Activated CD4-positive, alpha-beta T cell treated with anti-CD3 and anti-CD28 coated beads, Interleukin-2, Interleukin-4, amounts not matched to agents 100 ng/mL and 50 ng/mL, durations not matched to agents 16 hours and 8 hours (primary cell): ENCODE measurements at places on chromosomes 16 and 17.

DNA sequence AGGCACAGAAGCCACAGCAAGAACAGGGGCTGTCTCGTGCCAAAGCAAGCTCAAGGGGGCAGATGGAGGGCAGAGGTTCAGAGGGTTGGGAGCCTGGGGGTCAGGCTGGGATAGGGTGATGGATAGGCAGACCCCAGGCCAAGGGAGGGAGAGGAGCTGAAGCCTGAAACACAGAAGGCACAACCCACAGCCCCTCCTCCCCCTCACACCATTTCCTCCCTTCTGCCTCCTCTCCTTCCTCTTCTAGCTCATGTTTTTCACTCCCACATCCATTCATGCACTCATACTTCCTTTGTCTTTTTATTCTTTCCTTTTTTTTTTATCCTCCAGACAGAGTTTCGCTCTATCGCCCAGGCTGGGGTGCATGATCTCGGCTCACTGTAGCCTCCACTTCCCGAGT lies 61.1 kb downstream of the SOCS1 start:
- DNase-seq: no peak

DNA sequence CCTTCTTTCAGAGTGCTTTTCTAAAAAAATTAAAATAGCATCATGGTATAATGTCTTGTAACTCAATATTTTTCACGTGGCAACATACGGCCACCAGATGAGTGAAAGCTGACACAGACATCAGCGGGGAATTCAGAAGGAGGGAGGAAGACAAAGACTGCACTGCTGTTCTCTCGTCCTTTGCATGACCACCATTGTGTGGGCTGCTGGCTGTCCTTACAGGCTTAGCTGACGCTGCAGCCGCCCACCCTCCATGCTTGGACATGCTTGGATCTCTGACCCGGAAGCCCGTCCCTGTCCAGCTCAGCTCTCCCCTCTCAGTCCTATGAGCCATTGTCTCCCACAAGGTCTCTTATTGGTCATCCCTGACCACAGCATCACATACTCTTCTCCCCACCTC lies 11.4 kb upstream of the MLYCD start:
- no peak for DNase-seq

DNA sequence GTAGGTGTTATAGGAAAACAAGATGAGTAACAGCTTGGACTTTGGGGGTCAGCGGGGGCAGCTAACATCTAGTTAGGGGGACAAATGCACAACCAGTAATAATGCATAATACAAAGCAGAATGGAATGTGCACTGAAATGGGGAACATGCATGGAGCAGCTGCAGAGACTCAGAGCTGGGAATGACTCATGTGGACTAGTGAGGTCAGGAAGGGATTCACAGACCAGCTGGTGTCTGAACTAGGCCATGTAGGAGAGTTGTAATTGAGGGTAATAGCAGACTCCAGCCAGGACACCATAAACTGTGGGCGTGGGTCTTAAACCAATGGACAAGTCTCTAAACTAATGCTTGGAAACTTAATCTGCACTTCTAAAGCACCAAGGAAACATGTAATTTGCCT lies 176.8 kb upstream of the ASIC2 start:
- DNase-seq: no peak

GRCh38 chr16:82093666-82094300 lies 58.7 kb downstream of the HSD17B2 start:
- no peak for DNase-seq

- DNase-seq: no peak
Measured at GRCh38 chr17:65888649-65889048, 303.3 kb downstream of the CEP112 start.

- peak; percentile 34 for DNase-seq
Measured at GRCh38 chr17:66302761-66303626, 581 bp downstream of the PRKCA start.

- DNase-seq: no peak
Measured at GRCh38 chr17:70938336-70938735, 769.0 kb downstream of the KCNJ2 start.
